ENCODE measurements at places on chromosomes 7 and 10.

GRCh38 chr10:108782411-108782810 is 1140.9 kb downstream of the XPNPEP1 start:
- DNase-seq = no peak

- no peak for DNase-seq
Measured at GRCh38 chr7:73717025-73717807, 2.3 kb downstream of the STX1A start.

DNA sequence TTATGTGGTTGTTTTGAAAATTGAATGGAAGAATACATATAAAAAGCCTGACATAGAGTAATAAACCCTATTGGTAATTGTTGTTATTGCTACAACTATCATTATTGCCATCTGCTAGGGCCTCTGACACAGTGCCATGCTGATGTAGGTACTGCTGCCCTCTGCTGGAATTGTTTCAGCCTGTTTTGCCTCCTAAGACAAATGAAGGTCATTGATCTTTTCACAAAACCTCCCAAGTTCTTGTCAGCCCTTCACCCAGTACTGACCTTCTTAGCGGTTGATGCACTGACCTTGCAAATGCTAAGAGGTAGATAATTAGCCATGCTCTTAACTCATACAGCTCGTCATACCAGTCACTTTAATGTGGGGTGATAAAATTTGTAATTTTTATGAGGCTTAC is 975.2 kb downstream of the SORCS1 start:
- no peak for DNase-seq

- DNase-seq = no peak
Measured at GRCh38 chr7:29030781-29031275, 72.7 kb upstream of the TRIL start.

- DNase-seq = no peak
Measured at GRCh38 chr10:43055991-43056567, 20.8 kb upstream of the RET start.

- DNase-seq = no peak
Measured at GRCh38 chr7:38179776-38180226, 1.8 kb downstream of the STARD3NL start.

- DNase-seq = no peak
Measured at GRCh38 chr10:72099600-72099921, 11.2 kb upstream of the SPOCK2 start.

GRCh38 chr7:156324201-156324600 is 316.4 kb upstream of the RNF32 start:
- DNase-seq = no peak

DNA sequence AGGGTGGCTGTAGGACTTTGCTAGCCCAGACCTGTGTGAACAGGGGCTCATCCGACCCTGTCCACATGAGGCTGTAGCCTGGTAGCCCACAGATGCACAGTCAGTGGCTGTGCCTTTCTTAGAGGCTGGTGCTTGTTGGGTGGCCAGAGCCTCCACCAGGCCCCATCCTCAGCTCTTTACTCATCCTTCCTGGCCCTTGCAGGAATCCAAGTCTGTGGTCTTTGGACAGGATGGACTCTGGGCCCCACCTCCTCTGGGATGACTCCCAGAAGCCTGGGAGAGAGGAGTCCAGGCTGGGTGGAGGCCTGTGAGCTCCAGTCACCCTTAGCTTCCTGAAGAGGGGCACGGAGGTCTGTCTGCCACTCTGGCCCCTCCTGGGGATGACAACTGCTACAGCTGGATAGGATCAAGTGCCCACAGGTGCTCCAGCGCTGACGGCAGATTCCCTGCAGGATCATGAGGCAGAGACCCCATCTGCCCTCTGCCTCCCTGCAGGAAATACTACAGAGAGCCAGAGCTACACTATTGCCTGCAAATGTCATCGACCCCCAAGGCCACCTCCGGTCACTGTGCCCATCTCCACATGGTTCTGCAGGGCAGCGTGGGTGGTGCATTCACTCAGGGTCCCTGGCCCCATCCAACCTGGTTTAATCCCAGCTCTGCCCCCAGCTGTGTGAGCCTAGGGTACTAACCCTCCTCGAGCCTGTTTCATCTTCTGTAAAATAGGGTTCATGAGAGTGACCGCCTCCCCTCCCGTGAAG is 114.5 kb downstream of the PTPN20 start:
- DNase-seq = no peak

GRCh38 chr7:151518105-151518946 is 1.4 kb downstream of the RHEB start:
- peak; percentile 29 for DNase-seq

DNA sequence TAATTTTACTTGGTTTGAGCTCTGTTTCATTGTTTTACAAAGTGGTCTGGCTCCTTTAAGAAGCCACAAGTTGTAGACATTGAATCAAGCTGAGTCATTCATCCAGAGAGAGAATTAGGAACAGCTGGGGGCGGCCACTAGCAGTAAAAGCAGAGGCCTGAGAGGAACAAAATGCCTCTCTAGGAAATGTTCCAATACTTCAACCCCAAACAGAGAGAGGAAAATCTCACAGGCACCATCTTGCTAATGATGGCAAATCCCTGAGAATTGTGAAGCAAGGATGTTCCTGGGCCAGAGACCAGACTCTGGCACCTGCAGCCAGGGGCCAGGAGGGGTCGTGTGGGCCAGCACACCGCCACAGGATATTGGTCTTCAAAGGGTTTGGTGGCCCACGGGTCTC is 26.5 kb upstream of the TRIL start:
- no peak for DNase-seq

GRCh38 chr7:40015790-40016296 is 65.8 kb downstream of the CDK13 start:
- DNase-seq = no peak

DNA sequence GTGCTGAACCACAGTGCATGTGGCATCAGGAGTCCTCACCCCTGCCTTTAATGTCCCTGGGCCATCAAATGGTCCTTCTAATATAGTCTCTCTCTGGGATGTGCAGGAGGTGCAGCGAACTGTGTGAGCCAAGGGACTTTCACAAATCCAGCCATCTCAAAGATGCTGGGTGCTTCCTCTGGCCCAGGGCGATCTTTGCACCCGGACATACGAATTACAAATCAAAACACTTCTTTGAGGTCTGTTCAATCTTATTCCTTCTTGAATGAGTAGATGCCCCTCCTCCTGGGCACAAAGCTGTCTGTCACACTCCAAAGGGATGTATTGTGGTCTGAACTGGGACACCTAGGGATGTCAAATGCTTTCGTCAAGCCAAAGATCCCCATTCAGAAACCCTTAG is 60.6 kb downstream of the VSTM4 start:
- DNase-seq = no peak

DNA sequence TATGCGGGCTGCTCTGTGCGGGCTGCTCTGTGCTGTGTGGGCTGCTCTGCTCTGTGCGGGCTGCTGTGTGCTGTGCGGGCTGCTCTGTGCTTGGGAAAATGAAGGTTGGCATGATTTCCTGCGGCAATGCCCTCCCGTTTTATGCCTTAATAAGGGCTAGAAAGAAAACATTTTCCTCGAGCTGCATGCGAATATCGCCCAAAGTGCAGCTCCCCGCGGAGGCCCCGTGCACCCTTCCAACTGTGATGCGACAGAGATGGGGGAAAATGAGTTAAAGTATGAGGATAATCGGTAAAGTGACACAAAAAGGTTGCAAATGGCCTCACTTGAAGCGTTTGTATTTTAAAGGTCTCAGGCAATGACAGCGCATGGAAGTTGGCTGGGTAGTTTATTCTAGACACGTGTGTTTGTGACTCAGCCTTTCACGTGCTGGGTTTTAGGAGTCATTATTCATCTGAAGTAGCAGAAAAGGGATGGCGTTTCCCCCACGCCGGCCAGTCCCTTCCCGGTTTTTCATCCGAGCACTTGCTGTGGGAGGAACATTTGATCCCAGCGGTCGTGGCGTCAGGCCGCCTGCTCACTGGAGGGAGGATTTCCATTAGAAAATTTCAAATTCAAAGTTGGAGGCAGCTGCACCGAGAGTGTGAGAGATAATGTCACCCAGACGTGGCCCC is 220.7 kb downstream of the ADARB2 start:
- no peak for DNase-seq

DNA sequence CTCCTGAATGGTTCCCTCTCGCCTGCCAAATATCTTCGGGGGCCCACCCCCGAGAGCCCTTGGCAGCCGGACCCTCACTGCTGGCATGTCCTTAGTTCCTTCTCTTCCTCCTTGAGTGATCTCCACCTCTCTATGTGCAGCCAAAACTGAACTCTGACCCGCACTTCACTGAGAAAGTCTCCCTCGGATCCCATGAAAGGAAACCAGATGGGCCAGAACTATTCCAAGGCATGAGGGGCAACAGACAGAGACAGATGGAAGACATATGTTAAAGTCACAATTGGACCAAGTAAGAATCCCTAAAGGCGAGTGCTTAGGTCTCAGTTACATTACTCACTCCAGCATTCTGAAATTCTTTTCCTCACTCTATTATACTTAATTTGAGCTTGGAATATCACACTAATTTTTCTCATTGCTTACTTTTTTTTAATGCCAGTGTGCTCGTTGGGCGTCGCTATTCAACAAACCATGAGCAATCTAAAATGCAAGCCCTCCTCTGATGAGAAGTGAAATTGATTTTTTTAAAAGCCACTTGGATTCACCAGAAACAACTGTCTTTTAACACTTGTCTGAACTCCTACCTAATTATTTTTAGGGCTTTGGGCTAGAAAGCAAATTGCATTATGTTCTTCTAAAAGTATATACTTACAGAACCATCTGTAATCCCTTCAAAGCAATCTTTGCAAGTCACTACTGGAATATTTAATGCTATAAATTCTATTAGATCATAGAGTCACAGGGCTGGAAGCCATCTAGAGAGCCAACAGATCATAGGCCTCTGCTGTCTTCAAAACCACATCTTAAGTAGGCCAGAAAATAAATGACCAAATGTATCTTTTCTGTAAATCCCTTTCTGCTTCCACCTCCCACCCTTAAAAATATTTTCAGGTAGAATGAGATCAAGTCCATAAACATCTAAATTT is 43.3 kb upstream of the EZH2 start:
- DNase-seq = no peak

GRCh38 chr10:88293073-88293472 is 290.0 kb downstream of the RNLS start:
- no peak for DNase-seq

DNA sequence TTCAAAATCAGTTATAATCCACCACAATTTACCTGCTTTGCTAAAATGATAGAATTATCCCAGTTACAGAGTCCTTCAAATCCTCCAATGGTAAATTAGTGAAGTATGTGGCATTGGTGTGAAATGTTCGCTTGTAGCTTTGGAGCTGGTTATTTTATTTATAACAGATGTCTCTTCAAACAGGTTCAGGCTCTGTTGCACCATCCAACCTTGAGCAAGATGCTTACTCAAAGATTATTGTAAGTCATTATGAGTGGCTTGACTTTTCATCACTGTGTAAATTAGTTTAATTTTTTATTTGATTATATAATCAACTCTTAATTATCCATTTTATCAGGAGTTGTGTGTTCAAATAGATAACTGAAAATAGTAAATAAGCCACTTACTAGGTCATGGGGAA is 99.4 kb downstream of the BTRC start:
- no peak for DNase-seq

- no peak for DNase-seq
Measured at GRCh38 chr7:28748933-28749584, 209.1 kb downstream of the TRIL start.

GRCh38 chr7:47804767-47805545 is 143.3 kb downstream of the PKD1L1 start:
- no peak for DNase-seq

GRCh38 chr10:127293640-127294039 is 97.2 kb upstream of the INSYN2A start:
- DNase-seq = no peak

- DNase-seq = no peak
Measured at GRCh38 chr7:18940593-18941134, 176.8 kb downstream of the TWIST1 start.

DNA sequence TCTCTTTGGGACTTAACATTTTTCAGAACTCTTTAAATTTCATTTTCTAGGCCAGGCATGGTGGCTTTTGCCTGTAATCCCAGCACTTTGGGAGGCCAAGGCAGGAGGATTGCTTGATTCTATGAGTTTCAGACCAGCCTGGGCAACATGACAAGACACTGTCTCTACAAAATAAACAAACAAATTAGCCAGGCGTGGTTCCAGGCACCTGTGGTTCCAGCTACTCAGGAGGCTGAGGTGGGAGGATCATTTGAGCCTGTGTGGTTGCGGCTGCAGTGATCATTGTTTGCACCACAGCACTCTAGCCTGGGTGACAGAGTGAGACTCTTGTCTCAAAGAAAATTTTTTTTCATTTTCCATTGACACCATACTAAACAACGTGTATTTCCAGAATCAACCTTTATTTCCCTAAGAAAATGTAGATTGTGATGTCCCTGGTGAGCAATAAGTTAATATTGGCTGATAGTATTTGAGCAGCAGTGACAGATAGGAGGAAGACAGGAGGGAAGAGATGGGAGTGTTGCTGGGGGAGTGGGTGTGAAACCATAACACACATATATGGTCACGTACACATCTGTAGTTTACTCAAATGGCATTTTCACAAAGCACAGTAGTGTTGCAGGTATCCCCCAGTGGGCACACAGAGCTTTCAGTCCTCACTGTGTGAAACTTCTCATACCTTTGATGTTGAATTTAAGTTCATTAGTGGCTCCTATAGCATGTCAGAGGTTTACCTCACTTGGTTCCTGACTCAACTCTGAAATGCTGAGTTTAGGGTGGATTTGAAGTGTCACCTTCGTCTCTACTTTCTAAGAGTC is 205.6 kb downstream of the AUTS2 start:
- DNase-seq = no peak

DNA sequence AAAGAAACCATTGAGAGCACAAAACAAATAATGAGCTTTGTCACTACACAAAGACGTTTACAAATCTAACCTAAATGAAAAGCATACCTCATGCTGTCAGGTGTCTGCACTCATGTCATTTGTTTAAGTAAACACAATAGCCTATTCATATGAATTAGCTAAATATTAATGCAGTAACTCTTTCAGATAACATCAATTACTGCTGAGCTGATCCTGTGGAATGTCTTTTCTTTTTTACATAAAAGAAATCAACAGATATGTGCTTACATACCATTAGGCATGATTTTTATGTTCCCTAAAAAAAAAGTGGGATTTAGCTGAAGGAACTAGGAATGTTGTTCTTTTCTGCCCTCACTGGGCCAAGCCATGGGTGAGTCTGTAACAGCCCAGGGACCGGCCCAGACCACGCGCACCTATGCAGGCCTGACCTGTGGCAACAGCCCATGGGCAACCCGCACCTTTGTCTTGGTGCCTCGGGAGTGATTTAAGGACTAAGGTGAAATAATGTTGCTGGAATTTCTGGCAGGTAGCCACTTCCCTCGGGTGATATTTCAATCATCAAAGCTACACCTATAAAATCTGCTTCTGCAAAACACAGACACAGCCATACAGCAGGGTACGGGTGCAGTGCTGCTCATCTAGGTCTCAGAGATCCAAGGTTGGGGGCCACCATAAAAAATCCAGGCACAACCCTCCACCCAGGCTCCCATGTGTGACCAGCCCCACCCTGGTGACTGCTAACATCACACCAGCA is 44.6 kb downstream of the FGFR2 start:
- no peak for DNase-seq

Data from activated T-helper 1 cell treated with anti-CD3 and anti-CD28 coated beads, Interleukin-2, amount 50 U/mL, for 16 hours (primary cell).